Tibial nerve (tissue), 4 donors: ENCODE measurements at places on chromosomes 2 and 18. TPM values are rescaled to one million over a fixed set of nuclear protein-coding genes. Genes with fewer than 3 reads are reported as not detected.

GRCh38 chr2:159217676-159218075 lies 68.8 kb downstream of the WDSUB1 start:
- no peak for DNase-seq

MOGAT1 gene
- total RNA-seq = not detected

CXCR1 gene
- total RNA-seq = 0.66 TPM

ASPRV1 gene
- total RNA-seq = 4.2 TPM

DNA sequence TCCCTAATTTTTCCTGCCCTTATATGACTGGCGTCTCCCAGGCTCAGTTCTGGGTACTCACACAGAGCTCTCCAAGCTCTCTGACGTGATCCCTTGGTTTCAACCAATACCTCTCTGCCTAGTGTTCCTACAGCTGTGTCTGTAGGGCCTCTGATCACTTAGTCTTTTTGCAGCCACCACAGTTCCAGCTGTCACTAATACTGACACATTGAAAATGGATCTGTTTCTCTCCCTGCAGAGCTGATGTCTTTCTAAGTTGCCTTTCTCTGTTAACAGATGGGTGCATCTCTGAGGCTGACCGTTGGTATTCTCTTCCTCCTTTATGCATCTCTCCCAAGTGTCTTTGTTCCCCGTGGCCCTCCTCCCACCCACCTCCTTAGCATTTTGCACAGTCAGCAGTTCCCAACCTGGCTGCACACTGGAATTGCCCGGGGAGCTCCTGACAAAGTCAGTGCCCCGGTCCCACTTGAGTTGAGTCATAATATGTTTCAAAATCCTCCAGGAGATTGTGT lies 62.5 kb downstream of the CERS6 start:
- no peak for DNase-seq

GRCh38 chr18:62329691-62330454 lies 4.8 kb downstream of the TNFRSF11A start:
- DNase-seq = no peak

GRCh38 chr2:15152382-15152781 lies 408.8 kb downstream of the NBAS start:
- DNase-seq = no peak

DNA sequence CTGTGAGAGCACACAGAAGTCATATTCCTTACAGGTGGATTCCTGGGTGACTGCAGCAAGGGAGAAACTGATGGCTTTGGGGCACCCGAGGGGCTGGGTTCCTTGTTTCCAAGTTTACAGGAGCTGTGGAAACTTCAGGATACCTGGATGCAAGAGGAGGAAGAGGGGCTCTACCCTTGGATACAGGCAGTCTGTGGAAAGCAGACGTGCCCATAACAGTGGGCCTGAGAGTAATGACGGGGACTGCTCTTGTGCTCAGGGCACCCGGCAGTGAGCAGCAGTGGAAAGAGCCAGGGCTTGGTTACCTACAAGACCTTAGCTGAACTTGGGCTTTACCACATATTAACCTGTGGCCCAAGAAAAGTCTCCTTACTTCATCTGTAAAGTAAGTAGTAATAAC lies 102.2 kb upstream of the TGFA start:
- DNase-seq = no peak

- no peak for DNase-seq
Measured at GRCh38 chr2:28588292-28588670, 92.4 kb downstream of the PLB1 start.

ASAP2 gene
- 28.2 TPM for total RNA-seq

GULP1 gene
- total RNA-seq = 85.8 TPM

DNA sequence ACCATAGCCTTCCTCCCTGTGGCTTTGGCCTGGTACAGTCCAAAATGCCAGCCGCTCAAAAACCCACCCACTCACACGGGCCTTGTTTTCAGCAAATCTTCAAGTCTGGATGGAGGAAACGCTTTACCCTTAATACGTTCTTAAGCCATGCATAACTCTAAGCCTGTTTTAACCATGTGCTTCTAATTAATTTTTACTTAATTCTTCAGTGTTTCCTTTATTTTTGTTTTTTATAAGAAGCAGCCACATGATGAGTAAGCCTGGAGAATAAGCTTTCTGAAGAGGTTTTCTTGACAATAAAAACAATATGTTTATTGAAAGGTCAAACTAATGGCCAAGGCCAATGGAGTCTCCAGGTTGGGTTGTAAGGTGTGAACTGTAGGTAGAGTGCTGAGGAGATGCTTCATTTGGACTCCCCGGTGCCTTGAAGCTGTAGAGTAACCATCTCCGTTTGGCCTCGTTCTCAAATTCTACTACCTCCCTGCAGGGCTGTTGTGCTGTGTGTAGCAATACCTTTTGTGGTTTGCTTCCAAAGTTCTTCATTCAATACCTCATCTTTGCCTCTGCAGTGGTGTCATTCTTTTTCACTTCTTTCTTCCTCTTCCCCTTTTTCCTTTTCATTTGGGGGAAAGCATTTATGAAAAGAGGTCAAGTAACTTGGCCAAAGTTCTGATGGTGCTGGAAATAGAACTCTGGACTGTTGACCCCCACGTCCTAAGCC lies 113.7 kb downstream of the PRKCE start:
- DNase-seq = no peak

DNA sequence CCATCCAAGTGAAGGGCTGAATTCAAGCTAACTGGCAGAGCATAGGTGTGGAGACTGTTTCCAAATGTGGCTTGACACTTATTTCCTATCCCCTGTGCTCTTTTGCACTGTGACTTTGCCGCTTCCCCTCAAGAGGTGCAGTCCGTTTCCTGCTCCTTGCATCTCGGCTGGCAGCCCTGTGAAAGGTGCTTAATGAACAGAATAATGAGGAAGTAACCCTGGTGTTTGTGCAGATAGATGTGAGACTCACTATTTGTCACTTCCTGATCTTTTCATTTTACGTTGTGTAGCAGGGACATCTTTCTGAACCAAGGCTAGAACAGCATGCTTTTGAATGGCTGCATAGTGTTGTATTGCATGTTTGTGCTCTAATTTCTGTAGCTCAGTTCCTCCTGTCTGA lies 60.8 kb downstream of the CEP192 start:
- DNase-seq = no peak

- peak; percentile 47 for DNase-seq
Measured at GRCh38 chr2:72148837-72149555, 1.3 kb upstream of the CYP26B1 start.

- DNase-seq = no peak
Measured at GRCh38 chr2:61356958-61357350, 113.9 kb downstream of the USP34 start.

GRCh38 chr18:78612318-78612717 lies 367.3 kb upstream of the SALL3 start:
- no peak for DNase-seq

DNA sequence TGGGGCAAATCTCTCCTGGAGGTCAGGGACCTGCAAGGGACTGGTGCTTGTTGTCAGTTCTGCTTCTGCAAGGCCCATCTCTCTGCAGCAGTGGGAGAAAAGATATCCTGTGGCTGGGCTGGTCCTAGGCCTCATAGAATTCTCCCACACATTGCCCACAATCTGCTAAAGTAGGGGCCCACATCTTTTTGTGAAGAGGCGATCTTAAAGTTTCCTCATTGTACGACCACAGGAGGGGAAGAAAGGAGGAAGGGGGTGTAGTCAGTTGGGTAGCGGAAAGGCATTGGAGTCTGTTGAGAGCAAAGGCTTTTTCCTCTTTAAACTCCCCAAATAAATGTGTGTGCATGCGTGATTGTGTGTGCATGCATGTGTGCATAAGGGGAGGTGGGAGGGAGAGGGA lies 145.3 kb downstream of the SLC4A3 start:
- no peak for DNase-seq

- DNase-seq = no peak
Measured at GRCh38 chr2:9905413-9905812, 46.1 kb upstream of the GRHL1 start.

DNA sequence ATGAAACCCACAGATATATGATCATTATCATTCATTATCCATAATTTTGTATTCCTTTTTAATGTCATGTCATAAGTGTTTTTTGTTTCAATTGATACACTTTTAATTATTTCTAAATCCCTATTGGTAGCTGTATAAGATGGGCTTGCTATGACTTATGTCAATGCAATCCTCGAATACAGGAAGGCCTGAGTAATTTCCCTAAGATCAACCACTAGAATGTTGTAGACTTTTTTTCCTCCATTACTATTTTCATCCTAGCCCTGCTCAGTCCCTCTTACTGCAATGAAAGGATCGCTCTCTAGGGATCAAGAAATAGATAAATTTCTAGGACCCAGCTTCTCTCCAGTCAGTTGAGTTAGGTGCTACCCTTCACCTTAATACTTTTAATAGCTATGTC lies 186.3 kb downstream of the KCNE4 start:
- no peak for DNase-seq

DNA sequence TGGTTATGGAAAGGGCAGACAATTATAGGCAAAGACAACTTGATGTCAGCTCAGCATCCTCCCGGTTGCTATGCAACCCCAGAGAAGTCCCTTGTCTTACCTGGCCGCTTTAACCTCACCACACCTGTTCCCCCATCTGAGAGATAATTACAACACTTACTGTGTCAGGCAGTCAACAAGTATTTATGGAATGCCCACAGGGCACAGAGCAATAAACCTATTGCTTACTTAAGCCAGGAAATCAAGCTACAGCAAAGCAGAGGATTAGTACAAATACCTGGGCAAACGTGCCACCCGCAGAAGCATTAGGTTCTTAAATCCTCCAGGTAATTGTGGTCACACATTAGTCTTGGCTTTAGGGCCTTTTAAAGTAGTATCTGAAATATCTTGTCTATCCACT lies 320.4 kb upstream of the REV1 start:
- no peak for DNase-seq
